RWPE2 (cell line): ENCODE measurements at places on chromosomes 1 and 21.
A peak's percentile ranks its signal among the peaks of the same experiment; 100 is the strongest.

DNA sequence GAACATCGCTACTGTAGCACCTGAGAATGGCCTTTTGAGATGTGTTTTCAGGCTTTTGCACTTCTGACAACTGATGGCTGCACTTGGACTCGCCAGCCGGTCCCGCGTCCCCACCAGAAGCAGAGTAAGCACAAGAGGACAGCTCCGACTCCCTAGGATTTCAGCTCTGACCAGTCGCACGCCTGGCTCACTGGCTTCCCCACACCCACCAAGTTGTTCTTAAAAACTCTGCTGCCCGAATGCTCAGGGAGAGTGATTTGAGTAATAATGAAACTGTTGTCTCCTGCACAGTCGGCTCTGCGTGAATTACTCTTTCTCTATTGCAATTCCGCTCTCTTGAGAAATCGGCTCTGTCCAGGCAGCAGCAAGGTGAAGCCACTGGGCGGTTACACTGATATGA, 40.2 kb upstream of the NLRP3 start:
- DNase-seq = no peak

DNA sequence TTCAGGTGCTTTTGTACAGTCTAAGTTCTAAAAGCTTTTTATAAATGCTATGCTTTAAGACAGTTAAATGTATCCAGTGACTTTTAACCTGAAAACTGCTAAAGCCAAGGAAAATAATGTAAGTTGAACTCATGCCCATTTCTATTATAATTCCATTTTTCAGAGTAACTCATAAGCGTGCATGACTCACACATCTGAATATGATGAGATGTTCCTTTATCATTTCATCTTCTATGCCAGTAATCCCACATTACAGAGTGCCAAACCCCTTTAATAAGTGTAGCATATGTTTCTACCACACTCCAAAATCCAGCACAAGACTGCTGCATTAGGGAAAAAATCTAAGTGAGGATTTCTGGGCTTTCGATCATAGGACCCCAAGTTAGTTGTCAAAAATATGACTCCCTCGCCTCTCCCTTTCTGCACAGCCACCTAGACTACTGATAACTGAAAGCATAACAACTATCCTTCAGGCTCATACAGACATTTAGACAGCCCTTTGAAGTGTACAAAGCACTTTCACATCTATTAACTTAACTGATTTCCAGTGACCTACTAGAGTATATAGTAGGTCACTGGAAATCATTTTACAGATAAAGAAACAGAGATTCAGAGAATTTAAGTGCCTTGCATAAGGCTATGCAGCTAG, 45.3 kb downstream of the JAK1 start:
- no peak for DNase-seq

- no peak for DNase-seq
Measured at GRCh38 chr1:14661222-14661621, 62.7 kb downstream of the KAZN start.

- DNase-seq = no peak
Measured at GRCh38 chr1:66282891-66283621, 250.9 kb upstream of the SGIP1 start.

GRCh38 chr1:33080373-33080772, 580 bp upstream of the AZIN2 start:
- DNase-seq = no peak

DNA sequence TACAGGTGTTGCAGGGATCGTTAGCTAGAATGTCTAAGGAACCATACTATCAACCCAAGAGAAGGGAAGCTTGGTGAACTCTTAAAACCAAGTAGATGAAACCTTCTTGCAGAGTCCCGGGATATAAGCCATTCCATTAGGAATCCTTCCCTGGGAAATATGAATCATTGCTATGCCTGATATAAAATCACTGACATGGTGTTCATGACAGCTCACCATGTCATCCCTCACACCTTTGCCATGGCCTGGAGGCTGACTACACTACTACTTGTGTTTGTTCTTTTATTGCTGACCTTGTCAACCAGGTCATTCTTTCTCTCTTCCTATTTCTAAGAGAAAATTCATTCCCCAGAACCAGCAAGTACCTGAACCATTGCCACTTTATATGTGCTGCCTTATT, 12.1 kb downstream of the ST6GALNAC3 start:
- DNase-seq = no peak

DNA sequence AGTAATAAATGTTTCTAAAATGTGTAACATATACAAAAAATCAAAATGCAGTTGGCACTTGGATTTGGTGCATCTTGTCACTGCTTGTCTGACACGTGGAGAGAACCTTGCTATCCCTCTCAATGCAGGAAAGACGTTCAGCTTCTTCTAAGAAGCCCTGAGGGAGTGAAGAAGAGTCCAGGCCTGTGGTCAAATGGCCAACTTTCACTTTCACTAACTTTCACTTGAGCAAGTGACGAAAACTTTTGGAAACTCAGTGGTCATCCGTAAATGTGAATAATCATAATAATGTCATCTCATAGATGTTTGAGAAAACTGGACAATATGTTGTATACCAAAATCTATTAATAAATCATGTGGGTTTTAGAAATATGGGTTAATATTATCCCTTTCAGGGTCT, 61.9 kb downstream of the ERG start:
- DNase-seq = no peak

GRCh38 chr1:210905944-210906453, 227.9 kb downstream of the KCNH1 start:
- no peak for DNase-seq

DNA sequence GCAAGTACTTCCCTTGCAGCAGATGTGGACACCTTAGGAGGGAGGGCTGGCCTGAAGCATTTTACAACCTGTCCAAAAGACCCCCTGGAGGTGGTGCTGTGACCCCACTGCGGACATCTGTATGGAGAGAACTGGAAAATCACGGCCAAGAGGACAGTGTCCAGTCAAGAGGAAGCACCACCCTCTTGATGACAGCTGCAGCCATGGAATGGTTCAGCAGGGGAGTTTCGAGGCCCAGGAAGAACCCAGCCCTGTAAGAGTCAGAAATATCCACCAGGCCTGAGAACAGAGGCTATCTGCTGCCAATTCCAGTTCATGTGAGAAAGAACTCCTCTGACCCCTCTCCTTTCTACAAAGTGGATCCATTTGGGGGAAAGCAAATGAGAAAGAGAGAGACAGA, 126.8 kb downstream of the PLXNA2 start:
- DNase-seq = no peak

DNA sequence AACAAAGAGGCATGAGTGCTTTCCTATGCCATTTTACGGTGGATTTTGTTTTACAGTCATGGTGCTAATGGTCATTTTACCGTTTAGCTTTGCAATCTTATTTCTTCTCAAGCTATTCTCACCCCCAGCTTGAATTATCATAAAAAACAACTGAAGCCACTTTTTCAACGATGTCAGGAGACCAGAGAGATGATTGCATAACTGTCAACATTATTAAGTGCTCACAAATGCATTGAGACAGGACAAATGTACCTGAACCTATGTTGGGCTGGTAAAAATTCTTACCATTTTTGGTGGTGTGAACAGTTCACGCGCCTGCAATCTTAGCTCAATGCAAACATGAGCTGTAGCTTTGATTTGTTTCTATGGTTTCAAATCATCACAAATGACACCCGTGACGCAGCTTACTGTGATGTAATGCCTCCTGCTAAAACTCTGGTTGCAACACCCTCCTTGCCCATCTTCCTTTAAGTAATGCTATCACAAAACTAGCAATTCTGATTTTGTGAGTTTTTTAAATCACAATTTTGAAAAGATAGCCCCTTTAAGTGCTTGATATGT, 104.4 kb downstream of the UCHL5 start:
- no peak for DNase-seq

DNA sequence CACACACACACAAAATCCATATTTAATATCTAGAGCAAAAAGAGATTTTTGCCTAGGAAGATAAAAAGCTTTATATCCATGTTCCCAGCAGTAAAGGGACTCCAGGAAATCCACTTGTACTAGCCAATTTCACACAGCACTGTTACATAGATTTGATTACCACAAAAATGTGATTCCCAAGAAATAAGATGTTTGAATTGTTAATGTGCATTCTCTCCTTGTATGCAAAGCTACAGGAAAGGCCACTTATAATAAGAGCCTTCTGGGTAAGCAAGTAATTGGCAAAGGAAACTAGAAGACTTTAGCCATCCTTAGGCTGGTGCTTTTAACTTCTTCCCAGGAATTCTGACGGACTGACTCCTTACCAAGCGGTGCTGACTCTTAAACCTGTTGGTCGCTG, 89.3 kb downstream of the LBR start:
- no peak for DNase-seq

- no peak for DNase-seq
Measured at GRCh38 chr1:48701445-48701844, 75.2 kb downstream of the BEND5 start.

DNA sequence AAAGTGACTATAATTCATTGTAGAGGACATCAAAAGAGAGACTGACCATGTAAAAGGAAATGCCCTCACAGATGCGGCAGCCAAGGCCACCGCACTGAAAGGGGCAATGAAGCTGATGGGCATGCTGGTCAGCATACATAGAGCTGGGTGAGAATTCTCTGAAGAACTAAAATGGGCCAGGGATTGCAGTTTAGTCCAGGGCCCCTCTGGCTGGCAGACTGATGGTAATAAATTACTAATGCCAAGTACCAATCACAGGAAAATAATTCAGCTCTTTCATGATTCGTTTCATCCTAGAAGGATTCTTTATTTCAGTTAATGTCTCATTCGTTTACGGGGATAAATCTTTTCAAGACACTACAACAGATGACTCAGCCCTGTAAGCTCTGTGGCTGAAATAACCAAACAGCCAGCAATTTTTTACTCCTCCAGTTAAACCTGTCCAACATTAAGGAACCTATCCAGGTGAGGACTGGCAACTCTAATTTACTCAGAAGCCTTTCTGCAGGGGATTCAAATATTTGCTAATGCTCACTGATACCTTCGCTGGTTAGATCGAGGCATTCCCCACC, 56.9 kb upstream of the MAP1LC3C start:
- DNase-seq = no peak

DNA sequence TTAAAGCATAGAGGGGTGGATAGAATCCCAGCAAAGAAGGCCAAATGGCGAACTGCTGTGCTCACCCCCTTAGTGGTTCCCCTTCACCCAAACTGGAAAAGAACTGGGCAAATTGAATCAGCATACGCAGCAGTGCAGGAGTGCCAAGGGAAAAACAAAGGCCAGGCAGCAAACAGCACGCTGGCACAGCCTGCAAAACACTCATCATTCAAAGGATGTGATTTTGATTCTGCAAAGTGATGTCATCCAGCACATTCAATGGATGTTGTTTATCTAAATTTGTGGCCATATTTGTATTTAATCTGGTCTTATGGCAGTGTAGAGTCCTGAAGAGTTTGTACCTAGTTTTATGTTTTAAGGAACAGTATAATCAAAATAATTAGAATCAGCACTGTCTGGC, 71.8 kb upstream of the ECE1 start:
- DNase-seq = no peak

DNA sequence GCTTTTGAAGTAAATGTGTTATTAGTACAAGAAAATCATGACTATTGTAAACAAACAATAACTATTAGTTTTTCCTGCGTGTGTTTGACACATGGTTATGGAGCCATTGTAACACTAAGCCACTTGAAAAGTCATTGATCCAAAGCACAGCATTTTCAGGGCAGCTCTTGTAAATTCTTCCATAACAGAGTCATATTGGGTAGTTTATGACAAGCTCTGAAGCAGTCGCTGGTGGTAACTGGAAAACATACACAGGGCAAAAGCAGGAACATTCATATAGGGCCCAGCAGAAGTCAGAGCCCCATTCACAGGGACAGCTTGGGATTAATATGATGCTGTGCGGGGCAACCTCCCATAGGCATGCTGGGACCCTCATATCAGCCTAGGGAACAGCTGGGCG, 483.2 kb upstream of the PTBP2 start:
- no peak for DNase-seq

DNA sequence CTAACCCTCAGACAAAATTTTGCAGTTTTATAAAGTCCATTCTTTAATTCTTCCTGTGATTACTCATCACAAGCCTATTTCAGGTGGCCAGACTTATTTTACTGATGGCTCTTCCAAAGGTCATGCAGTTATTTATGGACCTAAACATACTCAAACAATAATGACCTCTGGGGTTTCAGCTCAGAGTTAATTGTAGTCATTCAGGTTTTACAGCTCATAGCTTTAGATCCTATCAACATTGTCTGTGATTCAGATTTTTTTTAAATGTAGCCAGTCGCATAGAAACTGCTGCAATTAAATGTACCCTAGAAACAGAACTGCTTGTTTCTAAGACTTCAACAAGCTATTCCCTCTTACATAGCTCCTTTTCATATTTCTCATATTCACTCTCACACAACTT, 270.8 kb downstream of the COL11A1 start:
- no peak for DNase-seq

- DNase-seq = no peak
Measured at GRCh38 chr1:153465811-153466636, 5.6 kb upstream of the S100A7 start.

GRCh38 chr1:35173491-35173890, 19.5 kb downstream of the SFPQ start:
- no peak for DNase-seq

- no peak for DNase-seq
Measured at GRCh38 chr1:196373798-196374197, 234.4 kb downstream of the KCNT2 start.

- DNase-seq = no peak
Measured at GRCh38 chr1:185674201-185674600, 60.0 kb upstream of the HMCN1 start.

- peak; percentile 31 for DNase-seq
Measured at GRCh38 chr1:228283043-228283371, 75.2 kb downstream of the OBSCN start.
